ENCODE measurements at places on chromosomes 4 and X.
A peak's percentile ranks its signal among the peaks of the same experiment; 100 is the strongest.

DNA sequence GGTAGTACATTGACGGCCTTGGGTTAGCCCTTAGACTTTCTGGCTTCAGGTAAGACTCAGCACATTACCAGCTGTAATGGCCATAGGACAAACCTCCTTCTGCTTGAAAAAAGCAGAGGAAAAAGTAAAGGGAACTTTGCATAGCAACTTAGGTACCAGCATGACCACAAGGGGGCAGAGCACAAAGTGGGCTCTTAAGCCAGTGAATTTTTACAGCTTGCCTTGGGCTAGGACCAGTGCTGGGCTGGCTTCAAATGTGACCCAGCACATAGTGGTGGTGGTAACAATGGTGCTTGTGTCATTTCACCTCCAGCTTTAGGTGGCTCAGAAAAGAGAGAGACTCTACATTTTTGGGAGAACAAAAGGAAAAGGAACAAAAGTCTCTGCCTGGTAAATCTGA lies 66.1 kb downstream of the KLHL4 start:
- peak; percentile 15 for DNase-seq

GRCh38 chr4:152100379-152101201 lies 339.8 kb upstream of the GATB start:
- peak; percentile 2 for DNase-seq

DNA sequence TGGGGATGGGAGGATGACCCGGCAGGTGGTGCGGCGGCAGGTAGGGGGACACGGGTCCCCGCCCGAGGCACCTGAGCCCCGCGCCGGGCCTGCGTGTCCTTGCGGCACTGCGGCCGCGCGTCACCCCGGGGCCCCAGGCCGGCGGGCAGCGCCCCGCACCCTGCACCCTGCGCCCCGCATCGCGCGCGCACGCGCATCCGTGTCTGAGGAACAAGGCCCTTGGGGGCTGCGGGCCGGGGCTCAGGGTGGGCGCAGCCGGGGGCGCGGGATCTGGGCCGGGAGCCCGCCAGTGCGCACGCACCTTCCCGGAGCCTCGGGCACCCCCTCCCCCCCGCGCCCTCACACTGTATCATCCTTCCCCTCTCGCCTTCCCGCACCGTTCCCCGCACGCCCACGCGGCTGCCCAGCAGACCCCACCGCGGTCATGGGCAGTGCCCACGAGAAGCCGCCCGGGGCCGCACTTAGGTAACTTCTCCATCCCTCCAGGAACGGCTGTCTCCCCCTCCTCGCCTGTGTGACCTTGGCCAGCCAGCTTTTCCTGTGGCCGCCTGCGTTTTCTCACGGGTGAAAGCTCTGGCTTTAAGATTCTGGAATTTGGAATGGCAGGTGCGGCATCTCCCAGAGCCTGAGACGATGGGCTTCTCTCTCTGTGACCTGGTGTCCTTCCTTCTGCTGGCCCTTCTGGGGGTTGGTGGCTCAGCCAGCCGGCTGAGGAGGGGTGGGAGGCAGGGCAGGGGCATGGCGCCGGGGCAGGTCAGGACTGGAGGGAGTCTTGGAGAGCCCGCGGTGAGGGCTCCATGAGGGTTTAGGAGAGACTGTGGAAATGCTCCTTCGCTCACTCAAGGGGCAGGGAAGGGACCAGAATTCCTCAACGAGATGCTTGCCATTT lies 748 bp downstream of the ATP2B3 start:
- no peak for DNase-seq

DNA sequence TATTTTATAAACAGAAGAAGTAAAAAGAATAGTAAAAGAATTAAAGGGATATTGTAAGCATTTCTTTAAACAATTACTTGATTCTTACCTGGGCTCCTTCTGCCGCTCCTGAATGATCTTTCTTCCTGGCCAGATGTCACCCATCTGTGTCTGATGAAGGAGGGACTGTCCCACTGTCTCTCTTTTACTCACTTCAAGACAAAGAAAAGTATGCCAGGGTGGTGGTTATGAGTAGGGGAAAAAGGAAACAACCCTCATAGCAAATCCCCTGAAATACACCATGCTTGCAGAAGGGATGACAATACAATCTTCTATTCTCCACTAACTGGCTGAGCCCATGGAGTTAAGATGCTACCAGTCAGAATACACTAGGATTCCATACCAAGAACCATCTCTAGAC lies 31.1 kb downstream of the SYTL4 start:
- DNase-seq = no peak

- no peak for DNase-seq
Measured at GRCh38 chr4:153448003-153448731, 18.0 kb upstream of the TMEM131L start.

DNA sequence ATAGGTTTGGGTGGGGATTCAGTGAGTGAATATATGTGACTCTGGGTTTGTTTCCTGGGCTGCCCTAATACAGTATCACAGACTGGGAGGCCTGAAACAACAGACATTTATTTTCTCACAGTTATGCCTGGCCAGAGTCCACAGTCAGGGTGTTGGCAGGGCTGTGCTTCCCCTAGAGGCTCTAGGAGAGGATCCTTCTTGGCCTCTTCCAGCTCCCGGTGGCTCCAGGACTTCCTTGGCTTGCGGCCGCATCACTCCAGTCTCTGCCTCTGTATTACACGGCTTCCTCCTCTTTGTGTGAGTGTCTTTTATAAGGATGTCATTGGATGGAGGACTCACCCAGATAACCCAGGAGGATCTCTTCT lies 5.2 kb upstream of the JAKMIP1 start:
- no peak for DNase-seq

GRCh38 chrX:1384658-1385252 lies 7.2 kb downstream of the SLC25A6 start:
- no peak for DNase-seq

DNA sequence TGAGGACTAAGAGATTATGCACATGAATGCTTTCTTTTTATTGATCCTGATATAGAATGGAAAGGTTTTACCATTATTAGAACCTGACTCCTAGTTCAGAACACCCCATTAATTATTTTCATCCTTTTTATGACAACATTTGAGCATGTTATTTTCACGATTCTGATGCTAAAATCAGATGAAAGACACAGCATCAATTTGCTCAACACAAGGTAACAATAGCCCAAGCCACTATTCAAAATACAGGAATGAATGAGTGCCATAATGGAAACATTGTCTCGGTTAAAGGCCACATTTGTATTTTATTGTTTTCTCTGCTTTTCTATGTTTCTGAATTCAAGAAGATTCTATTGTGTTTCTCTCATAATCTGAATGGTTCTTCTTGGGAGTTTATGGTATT lies 126.3 kb upstream of the POF1B start:
- DNase-seq = no peak

DNA sequence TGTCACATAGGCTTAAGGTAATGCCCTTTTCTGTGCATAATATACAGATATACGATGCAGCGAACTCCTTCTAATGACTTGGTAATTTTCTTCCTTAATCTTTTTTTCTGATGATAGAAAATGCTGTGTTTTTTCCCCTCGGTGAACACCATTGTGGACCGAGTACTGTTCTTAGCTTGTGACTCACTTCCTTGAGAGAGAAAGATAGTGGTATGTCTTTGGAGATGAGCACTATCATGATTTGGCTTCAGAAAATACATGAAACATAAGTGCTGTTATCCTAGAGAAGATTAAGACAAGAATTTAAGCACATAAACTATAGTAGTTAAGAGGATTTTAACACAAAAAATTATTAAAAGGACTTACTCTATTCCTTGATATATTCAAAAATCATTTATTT lies 63.9 kb downstream of the RS1 start:
- no peak for DNase-seq

DNA sequence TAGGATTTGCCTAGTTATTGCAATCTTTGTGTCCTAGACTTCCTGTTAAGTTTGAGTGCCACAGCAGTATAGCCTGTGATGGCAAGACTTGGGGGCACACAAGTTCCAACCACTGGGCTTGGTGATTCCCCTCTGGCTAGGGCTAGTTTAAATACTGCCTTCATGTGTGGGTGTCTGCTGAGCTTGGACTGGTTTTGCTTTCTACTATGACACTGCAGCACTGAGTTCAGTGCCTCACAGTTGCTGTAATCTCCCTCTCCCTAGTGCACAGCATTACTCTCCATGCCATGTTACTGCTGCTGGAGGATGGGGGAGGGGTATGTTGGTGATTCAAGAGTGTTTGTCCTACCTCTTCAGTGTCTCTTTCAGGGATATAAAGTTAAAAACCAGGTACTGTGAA lies 379.6 kb downstream of the IL15 start:
- no peak for DNase-seq

DNA sequence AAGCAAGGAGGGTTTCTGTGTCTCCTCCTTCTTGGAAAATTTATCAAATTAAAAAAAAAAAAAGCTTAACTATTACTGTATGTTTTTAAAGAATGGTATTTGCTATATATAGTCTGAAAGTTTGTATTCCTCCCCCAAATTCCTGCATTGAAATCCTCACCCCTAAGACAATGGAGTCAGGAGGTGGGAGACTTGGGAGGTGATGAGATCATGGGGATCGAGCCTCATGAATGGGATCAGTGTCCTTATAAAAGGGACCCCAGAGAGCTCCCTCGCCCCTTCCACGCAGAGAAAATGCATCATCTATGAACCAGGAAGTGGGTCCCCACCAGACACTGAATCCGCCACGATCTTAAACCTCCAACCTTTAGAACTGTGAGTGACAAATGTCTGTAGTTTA lies 50.1 kb downstream of the DHRSX start:
- DNase-seq = no peak

- DNase-seq = no peak
Measured at GRCh38 chrX:155747520-155747919, 133.6 kb upstream of the VAMP7 start.

DNA sequence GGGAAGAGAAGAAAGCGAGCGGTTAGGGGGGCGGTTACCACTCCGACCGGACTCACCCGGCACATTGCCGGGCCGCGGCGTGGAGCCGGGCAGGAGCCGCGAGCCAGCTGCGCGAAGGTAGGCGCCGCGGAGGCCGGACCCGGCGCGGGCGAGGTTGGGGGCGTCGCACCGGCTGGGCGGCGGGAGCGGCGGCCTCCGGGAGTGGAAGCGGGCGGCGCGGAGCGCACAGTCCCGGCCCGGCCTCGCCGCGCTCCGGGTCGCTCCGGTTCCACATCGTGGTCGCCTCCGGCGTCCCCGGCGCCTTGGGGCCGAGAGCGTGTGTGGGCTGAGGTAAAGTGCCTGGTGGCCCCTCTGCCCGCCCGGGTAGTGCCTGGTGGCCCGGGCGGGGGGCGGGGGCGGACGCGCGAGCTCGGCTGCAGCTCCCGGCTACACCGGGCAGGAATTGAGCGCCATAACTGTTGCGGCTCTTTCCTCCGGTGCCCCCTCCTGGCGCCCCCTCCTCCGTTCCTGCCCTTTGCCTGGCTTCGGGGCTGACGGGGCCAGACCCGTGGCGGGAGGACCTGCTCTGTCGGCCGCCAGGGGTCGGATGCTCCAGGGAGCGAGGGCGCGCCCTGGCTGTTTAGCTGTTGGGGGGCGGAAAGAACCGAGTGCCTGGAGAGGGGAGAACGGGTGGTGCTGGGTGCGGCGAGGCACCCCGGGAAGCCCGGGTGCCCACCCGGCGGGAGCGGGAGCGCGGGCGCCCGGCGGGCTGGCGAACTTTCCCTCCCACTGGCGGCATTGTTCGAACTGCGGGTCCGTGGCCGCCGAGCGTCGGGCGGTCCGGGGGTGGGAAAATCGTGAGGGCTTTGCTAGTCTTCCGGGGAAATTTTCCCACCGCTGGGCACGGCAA lies 626 bp downstream of the JADE3 start:
- DNase-seq = peak; percentile 73

DNA sequence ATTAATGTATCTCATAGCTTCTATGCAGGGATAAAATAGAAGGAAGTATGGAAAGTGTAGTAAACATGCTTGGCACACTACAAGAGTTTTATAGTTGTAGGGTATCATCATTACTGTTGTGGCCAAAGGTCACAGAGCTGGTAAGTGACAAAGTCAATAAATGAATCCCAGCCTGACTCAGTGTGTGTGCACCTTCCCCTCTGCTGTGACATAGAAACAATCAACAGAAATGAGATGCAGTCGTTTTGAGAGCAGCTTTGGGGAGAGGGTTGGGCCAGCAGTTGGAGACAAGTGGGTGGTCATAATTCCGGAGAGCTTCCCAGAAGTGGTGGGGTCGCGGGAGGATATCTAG lies 82.4 kb upstream of the RBPJ start:
- DNase-seq = no peak

DNA sequence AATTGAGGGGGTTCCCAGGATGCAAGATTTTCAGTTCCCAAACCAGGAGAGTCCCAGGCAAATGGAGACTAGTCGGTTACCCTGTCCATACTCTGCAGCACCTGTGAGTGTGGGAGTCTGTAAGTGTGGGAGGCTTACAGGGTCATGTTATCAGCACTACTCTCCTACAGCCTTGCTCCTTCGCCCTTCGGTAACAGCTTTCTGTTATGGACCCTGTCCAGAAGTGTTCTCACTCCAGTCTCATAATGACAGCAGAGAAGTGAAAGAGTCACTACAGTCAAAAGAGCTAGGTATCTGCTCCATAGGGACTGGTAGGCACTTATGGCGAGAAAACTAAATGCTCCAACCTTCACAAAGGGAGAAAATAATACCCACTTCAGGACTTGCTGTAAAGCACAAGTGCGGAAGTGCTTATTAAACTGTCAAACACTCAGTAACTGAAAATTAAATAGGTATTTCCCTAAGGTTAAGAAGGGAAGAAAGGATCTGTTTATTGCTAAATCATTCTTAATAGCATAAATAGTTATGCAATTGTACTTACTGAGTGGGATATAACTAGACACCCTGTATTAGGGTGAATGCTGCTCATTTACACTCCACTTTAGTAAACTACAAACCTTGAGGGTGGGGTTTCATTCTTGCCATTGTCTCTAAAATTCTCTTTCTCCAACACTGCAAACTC lies 2.7 kb upstream of the ADH7 start:
- DNase-seq = no peak

GRCh38 chr4:3442959-3443749 lies 1.4 kb downstream of the HGFAC start:
- peak; percentile 75 for DNase-seq

DNA sequence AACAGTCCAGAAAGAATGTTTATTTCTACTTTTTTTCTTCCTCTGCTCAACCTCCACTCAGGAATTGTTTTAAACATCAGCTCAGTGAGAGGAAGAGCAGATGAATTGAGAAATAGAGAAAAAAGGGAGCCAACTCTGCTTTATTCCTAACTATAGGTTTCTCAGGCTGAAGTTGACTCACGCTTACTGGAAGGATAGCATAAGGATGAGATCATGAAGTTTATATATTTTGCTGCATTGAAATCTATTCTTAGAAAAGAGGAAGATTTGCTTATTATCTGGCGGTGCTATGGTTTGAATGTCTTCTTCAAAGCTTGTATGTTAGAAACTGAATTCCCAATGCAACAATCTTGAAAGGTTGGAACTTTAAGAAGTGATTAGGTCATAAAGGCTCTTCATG lies 1673.4 kb upstream of the PCDH7 start:
- no peak for DNase-seq

All from NAMALWA (cell line).